ENCODE measurements at places on chromosomes 4 and X.

GRCh38 chr4:152682143-152682941 lies 2.5 kb upstream of the TMEM154 start:
- DNase-seq, result no peak

GRCh38 chr4:72275381-72275780 lies 243.6 kb downstream of the NPFFR2 start:
- peak; percentile 30 for DNase-seq

DNA sequence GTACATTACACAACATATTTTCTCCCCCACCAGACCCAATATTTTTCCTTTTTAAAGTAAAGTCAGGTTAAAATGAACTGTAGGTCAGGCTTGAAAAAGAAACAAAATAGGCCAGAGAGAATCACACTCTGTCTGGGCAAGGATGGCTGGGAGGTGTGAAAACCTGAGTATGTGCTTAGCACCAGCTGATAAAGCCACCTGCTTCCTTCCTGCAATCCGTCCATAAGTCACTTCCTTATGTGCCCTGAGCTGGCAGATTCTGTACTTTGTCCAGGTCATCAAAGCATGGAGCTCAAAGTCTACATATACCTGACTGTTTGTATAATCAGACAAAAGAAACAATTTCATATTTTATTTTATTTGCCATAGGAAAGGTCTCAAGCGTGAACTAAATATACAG lies 37.7 kb downstream of the ANTXR2 start:
- no peak for DNase-seq

DNA sequence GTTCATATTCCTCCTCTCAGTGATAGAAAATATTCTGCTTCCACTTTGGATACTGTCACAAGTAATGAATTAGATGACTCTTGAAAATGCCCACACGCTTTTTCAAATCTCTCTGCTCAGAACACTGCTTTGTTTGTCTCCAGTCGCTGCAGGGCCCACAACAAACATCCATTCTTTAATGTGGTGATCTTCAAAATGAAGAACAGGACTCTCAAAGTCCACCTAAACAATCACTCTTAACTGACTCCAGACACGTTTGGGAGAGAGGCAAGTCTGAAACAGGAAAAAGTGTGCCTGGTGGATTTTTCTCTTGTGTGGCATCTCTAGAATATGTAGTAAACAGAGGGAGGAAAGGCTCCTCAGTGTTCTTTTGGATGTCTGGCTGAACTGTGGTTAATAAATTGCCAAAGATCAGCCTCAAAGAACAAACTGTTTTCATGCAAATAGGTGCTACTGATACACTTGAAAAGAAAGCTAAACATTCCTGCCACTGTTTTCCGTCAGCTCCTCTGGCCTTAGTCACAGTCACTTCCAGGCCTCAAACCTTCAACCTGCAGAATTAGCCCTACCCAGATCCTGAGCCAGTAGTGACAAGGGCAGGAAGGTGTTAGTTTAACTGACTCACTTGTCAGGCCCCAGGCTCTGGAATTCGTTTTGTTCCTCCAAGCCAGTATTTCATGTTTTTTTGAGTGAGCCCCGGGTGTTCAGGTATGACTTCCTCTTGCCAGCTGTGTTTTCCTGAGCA lies 259.6 kb upstream of the GPC4 start:
- DNase-seq, result no peak

DNA sequence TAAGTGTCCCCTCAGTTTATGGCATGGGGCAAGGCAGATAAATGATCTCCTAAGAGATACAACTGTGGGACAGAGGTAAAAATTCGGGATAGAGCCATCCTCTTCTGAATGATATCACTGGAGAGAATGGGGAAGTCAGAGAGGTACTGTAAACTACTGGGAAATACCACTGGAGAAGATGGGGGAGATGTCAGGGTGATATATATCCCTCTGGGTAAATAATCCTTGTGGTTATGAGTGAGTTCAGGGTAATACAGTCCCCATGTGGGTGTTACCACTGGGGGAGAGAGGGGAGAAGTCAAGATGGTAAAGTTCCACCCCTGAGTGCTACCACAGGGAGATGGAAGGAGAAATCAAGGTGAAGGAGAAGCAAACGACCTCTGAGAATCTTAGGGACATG lies 63.9 kb upstream of the ZNF81 start:
- DNase-seq, result no peak

- DNase-seq, result no peak
Measured at GRCh38 chr4:149709640-149710039, 106.0 kb downstream of the IQCM start.

- DNase-seq, result no peak
Measured at GRCh38 chrX:122869171-122869570, 314.9 kb upstream of the GRIA3 start.

DNA sequence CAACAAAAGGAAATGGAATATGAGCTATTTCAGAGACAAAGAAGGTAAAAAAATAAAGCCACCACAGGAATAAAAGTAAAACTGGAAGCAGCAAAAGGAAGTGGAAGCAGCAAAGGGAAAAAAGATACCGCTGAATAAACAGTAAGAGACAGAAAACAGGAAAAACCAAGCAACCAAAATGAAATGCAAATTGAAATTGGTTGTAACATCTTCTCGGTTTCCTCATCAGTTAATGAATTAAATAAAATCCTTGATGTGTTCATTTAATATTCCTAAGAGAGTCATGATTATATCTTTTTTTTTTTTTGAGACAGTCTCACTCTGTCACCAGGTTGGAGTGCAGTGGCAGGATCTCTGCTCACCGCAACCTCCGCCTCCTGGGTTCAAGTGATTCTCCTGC lies 132.8 kb downstream of the DLG3 start:
- DNase-seq, result no peak

- DNase-seq, result no peak
Measured at GRCh38 chrX:148530464-148531077, 30.2 kb downstream of the AFF2 start.

- no peak for DNase-seq
Measured at GRCh38 chr4:15766821-15767220, 11.3 kb upstream of the CD38 start.

DNA sequence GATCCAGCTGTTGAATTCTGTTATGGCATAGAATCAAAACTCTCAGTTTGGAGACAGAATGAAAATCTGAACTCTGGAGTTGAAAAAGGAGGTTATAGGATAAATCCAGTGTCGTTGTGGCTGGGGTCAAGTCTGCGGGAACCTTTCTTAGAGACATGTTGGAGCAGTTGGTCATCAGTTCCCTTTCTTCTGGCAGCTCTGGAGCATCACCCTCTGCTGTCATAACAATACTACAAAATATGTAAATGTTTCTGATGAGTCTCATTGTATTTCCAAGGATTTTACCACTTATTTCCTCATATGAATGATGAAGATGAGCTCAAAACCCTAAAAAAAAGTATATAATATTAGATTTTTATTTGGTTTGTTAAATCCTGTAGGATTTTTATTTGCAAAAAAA lies 7.5 kb downstream of the TLR10 start:
- no peak for DNase-seq

GRCh38 chr4:121950212-121950679 lies 1.6 kb downstream of the TRPC3 start:
- DNase-seq, result peak; percentile 92

DNA sequence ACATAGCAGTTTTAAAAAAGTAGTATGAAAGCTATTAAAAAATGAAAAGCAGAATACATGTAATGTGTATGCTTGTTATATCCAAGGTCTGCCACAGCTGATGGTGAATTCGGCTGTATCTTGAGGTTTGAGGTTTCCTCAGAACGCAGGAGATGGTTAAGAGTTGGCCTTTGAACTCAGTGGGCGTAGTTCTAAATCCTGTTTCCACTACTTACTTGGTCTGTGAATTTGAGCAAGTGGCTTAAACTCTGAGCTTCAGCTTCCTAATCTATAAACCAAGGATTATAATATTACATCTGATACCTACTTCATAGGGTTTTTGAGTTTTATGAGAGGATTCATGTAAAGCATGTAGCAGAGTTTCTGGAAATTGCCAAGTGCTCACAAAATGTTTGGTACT lies 125.2 kb downstream of the STIM2 start:
- DNase-seq, result no peak

DNA sequence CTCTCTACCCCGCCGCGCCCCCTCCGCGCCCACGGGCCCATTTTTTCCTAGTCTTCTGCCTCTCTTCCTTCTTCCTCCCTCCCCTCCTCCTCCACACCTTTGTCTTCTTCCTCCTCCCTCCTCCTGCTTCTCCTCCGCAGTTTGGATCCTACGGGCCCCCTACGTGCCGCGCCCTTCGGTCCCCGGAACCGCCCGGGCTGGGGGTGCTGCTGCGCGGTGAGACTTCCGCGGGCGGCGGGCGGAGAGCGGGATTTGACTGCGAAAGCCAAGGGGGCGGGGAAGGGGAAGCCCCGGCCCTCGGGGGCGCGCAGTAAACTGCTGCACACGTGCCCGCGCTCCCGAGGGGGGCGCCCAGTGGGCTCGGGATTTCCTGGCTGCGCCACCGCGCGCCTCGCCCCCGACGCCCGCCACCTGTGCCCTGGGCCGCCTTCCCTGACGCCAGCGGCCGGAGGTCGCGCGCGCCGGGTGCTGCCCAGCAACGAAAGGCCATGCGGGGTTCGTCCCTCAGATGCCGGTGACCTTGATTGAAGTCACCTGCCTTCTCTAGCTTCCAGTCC lies 3.3 kb upstream of the NKX3-2 start:
- DNase-seq, result peak; percentile 17

GRCh38 chrX:145715641-145716138 lies 101.9 kb upstream of the SLITRK2 start:
- no peak for DNase-seq

GRCh38 chr4:105551965-105552746 lies at the start of gene ARHGEF38:
ARHGEF38 (plus strand) TSS chr4:105552620; CDS start chr4:105552766, 146 bp downstream.
- DNase-seq, result peak; percentile 27

DNA sequence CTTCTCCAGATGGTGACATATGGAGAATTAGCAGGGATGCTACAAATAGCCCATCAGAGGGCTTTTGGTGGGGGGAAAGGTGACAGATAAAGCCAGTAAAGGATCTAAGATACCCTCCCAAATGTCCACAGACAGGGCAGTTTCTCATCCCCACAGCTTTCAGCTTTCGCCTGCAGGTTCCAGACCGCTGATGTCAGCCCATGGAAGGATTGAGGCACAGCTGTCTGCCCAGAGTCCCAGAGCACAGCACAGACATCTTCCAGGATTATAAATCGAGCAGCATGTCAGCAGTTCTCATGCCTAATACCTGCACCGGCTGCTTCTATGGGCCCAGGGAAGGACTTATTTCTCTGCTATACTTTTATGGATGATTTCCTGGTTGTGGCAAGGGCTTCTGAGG lies 96.7 kb upstream of the MXRA5 start:
- DNase-seq, result no peak

- no peak for DNase-seq
Measured at GRCh38 chr4:125833-126232, 1.5 kb downstream of the ZNF718 start.

DNA sequence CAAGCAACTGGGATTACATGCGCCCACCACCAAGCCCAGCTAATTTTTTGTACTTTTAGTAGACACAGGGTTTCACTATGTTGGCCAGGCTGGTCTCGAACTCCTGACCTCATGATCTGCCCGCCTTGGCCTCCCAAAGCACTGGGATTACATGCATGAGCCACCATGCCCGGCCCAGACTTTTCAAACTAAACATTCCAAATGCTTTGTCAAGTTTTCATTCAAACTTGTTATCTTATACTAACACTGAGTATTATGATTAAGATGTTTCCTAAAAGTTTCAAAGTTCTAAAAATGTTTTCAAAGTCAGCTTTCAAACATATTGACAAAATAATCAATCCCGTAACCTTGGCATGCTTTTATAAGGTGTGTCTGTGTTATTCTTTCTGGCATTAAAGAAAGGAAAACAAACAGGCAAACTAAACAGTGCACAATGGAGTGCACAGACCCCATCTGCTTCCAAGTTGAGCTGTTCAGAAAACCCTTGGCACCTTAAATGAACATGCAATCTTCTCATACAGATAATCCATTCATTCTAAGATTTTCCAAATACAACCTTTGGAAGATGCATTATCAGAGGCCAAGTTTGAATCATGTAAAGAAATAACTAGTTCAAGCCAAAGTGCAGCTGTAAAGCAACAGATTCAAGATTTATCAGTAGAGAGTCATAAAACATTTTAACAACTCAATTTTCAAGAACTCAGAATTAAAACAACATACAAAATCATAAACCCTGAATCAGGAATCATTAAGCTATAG lies 49.1 kb downstream of the ABCG2 start:
- no peak for DNase-seq

DNA sequence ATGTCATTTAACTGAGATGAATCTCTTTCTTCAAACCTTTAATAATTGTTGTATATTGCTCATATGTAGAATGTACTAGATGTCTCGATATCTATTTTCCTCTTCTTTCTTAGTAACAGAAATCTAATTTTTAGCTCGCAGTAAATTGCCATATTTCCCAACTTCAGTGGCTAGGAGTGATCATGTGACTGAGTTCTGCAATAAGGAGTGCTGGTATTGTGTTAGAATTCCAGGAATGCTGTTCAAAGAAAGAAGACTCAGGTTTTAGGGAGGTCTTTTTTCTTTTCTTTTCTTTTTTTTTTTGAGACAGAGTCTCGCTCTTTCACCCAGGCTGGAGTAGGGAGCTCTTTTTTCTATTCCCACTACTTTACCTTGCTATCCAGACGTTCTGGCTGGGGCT lies 81.7 kb downstream of the SLC10A7 start:
- DNase-seq, result peak; percentile 16

DNA sequence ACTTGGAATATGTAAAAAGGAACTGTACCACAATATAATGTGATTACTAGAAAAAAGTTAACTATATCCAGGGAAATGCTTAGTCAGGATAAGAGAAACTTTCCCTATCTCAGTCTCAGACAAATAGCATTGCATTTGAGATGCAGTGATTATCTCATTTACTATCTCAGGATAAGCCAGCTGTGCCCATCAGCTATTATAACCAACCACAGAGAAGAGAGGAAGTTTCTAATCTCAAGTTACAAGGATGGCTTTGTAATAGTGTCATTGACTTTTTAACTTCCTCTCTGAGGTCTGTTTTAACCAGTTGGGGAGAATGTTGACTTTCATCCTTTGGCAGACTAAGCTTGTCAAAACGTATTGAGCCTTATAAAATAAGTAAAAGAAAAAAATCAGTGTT lies 56.5 kb downstream of the SNX25 start:
- no peak for DNase-seq

- DNase-seq, result peak; percentile 44
Measured at GRCh38 chr4:38189445-38189844, 229.2 kb downstream of the PTTG2 start.

DNA sequence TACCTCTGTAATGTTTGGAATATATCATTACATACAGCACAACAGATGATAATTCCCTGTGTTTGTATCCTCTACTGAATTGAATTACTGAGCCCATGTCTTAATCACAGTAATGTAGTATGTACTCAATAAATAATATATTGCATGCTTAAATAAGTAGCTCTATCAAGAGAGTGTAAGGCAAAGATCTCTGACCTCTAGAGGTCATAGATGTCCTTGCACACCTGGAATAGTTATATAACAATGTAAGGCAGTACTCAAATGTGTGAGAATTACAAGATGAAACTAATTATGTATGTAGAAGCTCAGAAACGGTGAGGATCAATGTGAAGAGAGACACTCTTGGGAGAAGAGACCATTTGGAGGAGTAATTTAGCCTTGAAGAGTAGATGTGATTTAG lies 14.3 kb upstream of the GCNA start:
- DNase-seq, result no peak

- no peak for DNase-seq
Measured at GRCh38 chrX:9062641-9063040, 28.7 kb upstream of the FAM9B start.

GRCh38 chrX:71542411-71542810 lies 9.5 kb downstream of the OGT start:
- no peak for DNase-seq

Data from GM03348 (cell line).